ENCODE measurements at places on chromosomes 2 and 18. TPM values are rescaled to one million over a fixed set of nuclear protein-coding genes. Genes with fewer than 3 reads are reported as not detected.

- DNase-seq, result no peak
Measured at GRCh38 chr2:144401036-144401435, 118.9 kb downstream of the ZEB2 start.

DNA sequence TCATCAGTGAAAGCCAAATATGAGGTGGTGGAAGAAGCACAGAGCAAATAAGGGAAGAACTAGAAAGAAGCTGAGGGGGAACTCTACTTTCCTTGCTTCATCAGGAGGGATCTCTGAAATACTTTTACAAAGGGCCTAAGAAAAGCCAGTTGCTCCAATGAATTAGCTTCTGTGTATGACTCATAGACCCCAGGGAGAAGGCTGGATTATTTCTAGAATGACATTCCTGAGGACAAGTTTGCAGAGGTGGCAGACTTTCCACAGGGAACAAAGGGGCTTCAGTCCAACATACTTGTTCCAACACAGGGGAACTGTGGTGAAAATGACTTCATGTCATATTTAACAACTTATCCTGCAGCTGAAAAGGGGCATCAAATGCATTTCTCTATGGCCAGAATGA lies 29.0 kb downstream of the DOK1 start:
- no peak for DNase-seq

- no peak for DNase-seq
Measured at GRCh38 chr2:18247282-18248110, 313.0 kb downstream of the RDH14 start.

- DNase-seq, result no peak
Measured at GRCh38 chr2:194443926-194444325, 1213.1 kb upstream of the SLC39A10 start.

- no peak for DNase-seq
Measured at GRCh38 chr2:216909541-216910210, 49.8 kb upstream of the TNP1 start.

DNA sequence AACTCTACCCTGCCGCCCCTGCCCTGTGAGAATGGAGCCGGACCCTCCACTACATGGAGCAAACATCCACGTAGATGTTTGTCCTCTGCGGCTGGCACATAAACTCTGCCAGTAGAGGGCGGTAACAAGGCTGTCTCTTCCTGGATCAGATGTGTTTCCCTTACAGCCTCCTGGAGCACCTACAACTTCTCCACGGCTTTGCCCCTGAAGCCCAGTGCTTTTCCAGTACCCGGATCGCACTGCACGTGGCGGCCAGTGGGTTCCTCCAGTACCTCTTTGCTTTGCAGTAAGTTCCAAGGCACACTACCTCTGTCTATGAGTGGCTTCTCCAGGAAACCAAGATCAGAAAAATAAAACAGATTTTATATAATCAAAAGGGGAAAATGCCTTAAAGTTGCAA lies 651.3 kb downstream of the DCDC2C start:
- no peak for DNase-seq

GRCh38 chr2:96174251-96175144 lies 29.3 kb upstream of the DUSP2 start:
- peak; percentile 78 for DNase-seq

GRCh38 chr18:77110400-77110799 lies 22.2 kb downstream of the MBP start:
- DNase-seq, result no peak

- DNase-seq, result no peak
Measured at GRCh38 chr2:139271879-139272278, 491.7 kb upstream of the NXPH2 start.

DNA sequence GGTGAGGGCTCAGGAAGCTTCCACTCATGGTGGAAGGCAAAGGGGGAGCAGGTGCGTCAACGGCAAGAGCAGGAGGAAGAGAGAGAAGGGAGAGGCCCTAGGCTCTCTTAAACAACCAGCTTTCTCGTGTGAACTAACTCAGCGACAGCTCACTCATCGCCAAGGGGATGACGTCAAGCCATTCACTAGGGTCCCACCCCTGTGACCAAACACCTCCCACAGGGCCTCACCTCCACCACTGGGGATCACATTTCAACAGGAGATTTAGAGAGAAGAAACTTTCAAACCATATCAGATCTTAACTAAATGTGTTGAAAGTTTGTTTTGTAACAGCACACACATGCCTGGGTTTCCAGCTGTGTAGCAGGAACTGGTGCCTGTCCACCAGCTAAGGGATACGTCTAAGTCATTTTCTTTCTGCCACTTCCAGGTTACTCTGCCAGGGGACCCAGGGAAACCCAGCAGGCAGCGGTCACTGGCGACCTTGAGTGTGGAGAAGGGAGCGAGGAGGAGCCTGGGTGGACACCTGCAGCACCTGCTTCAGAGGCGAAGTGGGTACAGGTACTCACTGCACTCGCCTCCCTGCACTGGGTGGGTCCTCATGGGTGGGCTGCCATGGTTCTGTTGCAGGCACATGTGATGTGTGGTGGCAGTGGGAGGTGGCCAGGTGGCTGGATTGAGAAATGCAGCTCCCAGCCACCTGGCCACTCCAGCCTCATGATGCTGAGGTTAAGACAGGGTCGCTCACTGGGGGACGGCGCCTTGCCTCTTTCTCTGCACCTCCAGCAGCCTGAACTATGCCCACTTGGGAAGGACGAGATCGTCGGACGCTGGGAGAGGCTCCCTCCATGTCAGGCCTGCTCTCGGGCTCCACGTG lies 8.4 kb upstream of the GPC1 start:
- DNase-seq, result peak; percentile 40

- no peak for DNase-seq
Measured at GRCh38 chr2:190325588-190325987, 6.0 kb upstream of the HIBCH start.

GRCh38 chr2:23400703-23401102 lies 15.7 kb downstream of the KLHL29 start:
- DNase-seq, result no peak

DNA sequence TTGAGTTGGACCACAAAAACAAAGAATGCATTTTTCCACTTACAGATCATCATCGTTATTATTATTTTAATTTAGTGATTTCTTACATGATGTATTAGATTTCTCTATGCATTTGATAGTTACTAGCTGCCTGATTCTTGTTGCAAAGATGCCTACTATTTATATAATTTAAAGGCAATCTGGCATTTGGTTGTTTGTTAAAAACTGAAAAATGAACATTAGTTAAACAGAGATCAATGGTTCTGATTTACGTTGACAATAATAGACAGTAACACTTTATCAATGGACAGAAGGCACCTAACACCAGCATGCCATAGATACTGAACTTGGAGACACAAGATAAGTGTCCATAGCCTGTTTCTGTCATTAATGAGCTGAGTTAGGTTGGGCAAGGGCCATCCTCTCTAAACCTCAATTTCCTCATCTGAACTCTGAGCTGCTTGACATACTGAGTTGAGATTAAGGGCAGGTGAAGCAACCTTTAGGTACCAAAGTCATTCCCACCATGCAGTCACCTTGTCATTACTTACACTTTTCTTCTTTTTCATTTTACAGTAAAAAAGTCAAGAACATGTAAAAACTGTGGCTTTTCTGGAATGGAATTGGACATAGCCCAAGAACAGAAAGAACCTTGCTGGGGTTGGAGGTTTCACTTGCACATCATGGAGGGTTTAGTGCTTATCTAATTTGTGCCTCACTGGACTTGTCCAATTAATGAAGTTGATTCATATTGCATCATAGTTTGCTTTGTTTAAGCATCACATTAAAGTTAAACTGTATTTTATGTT lies 3.1 kb downstream of the CCL20 start:
- DNase-seq, result no peak

Gene TMEM198
- 16.2 TPM for total RNA-seq

Gene SEC11C
- total RNA-seq, result 41.7 TPM

Gene SPP2
- total RNA-seq, result not detected

Gene LOXHD1
- not detected for total RNA-seq

Gene SERPINB12
- total RNA-seq, result not detected

Gene ANKRD30BL
- total RNA-seq, result not detected

Gene OBSL1
- 189 TPM for total RNA-seq

Gene KLHL41
- 0.39 TPM for total RNA-seq

Gene POTEI
- not detected for total RNA-seq

Measured in adrenal gland (tissue), 19 donors.